Right renal cortex interstitium (tissue), 3 donors: ENCODE measurements at places on chromosomes 7 and 10.

DNA sequence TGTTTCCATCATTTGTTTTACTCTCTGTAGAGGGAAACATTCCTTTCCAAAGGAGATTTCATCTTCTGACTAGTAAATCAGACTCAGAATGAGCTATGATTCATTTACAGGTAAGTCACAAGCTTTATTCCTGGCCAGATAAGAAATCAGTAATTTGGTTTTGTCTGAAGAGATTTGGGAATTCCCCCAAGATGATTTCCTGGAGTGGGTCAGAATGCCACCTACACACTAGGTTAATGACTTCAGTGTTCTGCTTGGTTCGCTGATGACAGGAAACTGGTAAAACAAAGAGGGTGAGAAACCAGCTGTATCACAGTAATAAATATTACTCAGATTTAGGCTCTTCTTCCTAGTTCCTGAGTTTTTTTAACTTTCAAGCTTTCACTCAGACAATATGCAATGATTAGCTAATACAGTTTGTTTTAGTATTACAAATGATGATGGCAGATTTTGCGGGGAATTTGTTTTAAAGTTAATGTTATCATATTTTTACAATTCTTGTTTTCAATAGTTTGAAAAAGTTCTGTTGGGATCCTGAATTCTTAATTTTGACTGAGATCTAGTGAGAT, 8.3 kb upstream of the ASZ1 start:
- DNase-seq, result no peak

DNA sequence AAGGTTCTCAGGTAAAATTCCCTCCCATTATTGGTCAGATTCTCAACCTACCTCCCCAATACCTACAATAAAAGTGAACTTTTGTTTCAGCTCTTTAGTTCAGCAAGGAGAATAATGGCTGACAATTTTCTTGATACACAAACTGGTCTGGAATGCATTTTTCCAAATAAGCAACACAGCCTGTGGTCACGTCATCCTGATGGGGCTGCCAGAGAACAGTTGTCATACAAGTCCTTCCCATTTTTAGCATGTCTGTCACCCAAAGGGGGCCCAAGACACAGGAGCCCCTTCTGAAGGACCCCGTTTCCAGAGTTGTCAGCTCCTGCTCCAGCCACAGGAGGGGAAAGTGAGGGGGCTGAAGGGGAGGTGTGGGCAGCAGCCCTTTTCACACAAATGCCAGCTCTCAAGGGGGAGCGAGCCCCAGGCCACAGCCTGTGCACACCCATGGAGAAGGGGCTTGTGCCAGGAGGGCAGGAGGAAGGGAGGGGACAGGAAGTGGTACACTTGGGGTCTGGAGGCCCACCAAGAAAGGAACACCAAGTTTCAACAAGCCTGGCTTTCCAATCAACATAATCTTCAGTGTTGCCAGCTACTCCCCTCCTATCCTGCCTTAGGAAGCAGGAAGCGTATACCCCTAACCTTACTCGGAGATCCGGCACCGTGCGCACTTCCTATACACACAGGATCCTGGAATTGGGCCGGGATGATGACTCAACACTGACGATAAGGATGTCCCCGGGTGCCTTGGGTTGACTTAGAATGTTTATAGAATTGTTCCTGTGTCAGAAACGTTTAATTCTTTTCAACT, 43.4 kb upstream of the PDLIM1 start:
- no peak for DNase-seq

- DNase-seq, result no peak
These were observed 18.0 kb downstream of the FKBP6 start for GRCh38 chr7:73345951-73346350.

- DNase-seq, result peak; percentile 90
These were observed 809 bp downstream of the C10orf143 start for GRCh38 chr10:130109796-130110245.

DNA sequence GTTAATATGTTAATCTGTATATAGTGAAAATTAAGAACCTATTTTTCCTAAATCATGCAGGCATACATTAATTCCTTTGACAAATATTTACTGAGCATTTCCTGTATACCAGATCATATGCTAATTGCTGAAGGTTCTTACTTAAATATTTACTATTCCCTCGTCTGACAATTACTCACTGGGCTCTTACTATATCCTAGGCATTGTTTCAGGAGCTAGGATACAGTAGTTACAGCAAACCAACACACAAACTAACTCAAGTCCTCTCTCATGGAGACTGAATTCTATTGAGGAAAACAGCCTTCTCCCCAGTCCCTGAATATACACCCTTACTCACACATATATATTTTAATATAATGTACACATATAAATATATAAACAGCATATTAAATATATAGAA, 786.0 kb downstream of the NRG3 start:
- DNase-seq, result no peak

- DNase-seq, result no peak
These were observed 706.8 kb upstream of the MBL2 start for GRCh38 chr10:53479365-53479764.

DNA sequence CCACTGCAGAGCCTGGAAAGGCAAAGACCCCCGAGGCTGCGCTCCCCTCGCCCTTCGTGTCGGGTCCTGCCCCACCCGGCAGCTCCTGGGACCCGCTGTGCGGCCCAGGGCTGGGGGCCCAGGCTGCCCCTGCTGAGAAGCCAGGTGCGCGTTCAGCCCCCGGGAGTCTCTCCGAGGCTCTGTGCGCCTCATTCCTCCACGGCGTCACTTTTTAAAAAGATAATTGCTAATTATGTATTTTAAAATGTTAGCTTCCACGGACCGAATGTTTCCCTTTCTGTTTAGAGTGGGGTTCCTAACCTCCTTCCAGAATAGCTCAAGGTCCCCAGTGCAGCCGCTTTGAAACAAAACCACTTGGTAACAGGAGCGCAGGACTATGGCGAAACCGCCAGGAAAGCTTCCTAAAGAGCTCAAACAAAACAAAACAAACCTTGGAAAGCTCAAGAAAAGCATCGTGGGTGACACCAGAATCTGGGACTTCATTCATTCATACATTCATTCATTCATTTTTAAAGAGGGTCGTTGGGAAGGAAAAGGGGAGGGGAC, 45.6 kb downstream of the PDIA4 start:
- peak; percentile 32 for DNase-seq

DNA sequence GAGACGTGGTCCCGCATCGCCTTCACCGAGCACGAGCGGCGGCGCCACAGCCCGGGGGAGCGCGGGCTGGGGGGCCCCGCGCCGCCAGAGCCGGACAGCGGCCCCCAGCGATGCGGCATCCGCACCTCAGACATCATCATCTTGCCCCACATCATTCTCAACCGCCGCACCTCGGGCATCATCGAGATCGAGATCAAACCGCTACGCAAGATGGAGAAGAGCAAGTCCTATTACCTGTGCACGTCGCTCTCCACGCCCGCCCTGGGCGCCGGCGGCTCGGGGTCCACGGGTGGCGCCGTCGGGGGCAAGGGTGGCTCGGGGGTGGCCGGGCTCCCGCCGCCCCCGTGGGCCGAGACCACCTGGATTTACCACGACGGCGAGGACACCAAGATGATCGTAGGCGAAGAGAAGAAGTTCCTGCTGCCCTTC, 737 bp downstream of the CNNM2 start:
- DNase-seq, result no peak

DNA sequence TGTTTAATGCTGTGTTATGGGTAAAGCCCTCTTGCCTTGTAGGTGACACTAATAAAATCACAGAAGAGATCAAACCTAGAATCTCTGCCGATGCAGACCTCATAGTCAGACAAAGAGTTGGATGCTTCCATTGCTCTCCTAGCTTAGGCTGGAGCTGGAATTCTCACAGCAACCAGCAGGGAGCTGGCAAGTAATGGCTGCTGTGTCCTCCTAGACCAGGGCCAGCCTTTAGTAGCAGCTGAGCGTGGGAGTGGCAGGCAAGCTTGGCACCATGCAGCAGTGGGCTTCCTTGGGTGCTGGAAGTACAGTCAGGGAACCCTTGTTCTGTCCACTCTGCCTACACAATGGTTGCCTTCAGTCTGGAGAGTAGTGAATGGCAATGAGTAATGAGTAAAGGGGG, 598.3 kb upstream of the GALNT17 start:
- no peak for DNase-seq

GRCh38 chr10:75186310-75186709, 24.3 kb upstream of the VDAC2 start:
- no peak for DNase-seq

DNA sequence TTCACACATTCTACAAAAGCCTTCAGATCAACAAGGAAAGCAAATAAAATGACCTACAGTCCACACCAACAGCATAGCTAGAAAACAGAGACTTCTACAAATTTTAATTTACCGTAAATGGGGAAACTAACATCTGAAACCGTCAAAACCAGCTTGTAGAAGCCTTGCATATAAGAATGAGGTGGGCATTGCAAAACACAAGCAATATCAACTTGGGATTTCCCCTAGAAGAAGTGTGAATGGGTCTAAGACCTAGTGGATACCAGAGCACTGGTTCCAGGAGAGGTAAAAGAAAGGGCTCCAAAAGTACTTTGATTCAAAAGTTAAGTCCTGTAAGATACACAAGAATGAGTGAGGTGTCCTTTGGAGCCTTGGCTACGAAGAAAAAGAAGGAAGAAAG, 18.7 kb downstream of the RTKN2 start:
- no peak for DNase-seq

DNA sequence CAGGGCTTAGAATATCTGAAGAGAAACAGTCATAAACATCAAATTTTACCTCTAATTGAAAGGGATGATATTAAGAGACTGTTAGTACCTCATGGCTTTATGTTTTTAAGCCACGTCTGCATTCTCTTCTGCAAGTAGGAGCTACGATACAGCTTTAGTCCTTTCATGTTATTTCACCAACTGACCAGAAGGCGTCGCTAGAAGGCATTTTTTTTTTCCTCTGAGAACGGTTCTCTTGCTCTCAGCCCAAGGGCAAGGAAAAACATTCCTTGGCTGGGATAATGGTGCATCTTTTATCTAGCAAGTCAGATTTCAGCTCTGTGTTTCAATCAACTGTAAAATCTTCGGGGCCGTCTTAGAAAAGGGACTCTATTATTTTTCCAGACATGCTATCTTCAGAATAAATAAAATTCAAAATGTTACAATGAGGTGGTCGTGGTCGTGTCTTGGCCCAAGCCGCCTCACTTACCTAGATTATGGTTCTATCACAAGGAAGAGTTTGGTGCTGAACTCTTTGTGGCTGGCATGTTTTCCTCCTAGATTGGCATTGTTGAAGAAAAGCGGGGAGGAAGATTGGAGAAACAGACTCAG, 41.6 kb upstream of the LYZL2 start:
- DNase-seq, result peak; percentile 62

DNA sequence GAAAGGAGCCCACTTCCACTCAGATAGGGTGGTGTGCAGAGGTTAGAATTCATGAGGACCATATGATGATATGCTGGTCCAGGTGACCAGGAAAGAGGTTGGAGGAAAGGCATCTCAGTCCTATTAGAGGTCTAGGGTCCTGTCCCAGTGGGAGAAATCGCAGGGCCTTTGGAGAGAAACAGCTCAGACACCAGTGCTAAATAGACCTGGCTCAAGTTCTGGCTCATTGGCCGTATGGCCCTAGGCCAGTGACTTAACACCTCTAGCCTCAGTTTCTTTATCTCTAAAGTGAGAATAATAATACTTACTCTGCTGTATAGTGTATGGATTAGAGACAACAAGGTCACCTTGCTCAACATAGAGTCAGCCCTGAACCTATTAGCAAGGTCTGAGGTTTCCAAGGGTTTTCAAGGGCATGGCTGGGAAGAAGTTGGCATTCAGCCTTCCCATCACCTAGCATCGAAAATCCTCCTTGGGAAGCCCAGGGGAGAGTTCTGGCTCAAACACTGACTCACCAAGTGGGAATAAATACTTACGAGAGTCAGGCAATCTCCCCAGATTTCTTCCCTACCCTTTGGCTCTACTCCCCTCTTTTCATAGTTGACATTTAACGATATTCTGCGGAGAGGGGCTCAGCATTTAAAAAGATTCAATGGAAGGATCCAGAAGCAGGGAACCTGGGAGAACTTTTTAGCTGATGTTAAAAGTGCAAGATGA, 473.1 kb upstream of the PODXL start:
- no peak for DNase-seq

DNA sequence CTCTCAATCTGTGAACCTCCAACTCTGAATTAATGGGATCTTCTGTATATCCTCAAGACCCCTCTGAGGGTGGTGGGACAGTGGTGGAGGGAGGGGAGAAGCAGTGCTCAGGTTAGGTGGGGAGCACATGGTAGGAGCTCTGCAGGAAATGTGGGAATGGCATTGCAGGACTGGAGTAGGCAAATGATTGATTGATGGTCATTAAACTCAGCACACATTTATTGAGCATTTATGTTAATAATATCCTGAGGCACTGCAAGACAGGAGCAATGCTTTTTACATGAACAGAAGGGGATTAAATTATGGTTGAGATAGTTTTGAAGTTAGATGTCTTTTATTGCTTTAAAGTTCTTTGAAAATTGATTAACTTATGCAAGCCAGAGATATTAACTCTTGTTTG, 14.1 kb downstream of the BMPER start:
- no peak for DNase-seq

DNA sequence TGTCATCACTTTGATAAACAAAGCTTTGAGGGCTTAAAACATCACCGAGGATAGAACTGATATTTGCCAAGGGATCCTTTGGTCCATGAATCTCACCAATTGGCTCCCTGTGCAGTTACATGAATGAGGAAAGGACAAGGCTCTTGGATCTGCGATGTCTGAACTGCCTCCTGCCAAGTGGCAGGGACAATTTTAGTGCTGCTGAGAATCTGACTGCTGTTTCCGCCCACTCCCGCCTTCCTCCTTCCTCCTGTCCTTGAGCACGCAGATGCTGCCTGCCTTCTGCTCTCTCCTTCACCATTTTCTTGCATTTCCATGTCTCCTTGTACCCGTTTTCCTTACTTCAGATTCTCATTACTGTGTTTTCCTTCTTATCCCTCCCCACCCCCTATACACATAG, 26.8 kb upstream of the ITPRID1 start:
- DNase-seq, result no peak

DNA sequence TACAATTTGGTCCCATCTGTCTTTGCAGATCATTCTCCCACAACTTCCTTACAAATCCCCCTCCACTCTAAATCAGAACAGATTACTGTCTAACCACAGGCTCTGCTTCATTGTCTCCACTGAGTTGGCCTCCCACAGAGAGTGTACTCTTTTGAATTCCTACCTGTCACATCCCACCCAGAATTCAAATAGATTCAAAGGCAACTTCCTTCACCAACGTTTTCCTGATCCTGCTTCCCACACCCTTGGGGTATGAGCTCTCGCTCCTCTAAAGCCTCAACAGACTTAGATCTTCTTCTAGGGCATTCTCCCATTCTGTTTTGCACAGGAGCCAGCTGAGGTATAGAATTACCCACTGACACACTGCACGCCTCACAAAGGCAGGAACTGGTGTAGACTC, 197.8 kb upstream of the CDCA7L start:
- DNase-seq, result no peak

DNA sequence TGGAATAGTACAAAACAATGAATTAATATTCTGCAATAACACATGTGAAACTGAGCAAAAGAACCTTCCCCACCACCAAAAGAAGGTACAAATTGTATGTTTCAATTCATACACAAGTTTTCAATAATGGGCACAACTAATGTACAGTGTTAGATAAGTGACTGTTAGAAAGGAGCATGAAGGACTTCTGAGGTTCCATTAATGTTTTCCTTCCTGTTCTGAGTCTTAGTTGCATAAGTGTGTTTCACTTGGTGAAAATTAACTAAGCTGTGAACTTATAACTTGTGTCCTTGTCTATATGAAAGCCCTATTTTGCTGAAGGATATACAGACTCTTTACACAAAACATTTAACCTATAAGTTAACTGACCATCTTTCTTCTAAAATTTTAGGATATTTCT, 8.2 kb downstream of the GSAP start:
- no peak for DNase-seq

- no peak for DNase-seq
These were observed 92.0 kb downstream of the HPSE2 start for GRCh38 chr10:99143651-99144050.
